ENCODE measurements at places on chromosomes 1 and 21.
A peak's percentile ranks its signal among the peaks of the same experiment; 100 is the strongest.

GRCh38 chr1:17596651-17597509, 57.4 kb downstream of the ARHGEF10L start:
- DNase-seq: no peak

GRCh38 chr1:116735246-116735645, 19.0 kb upstream of the CD2 start:
- DNase-seq: no peak

GRCh38 chr1:217983051-217983375, 302.1 kb upstream of the RRP15 start:
- no peak for DNase-seq

DNA sequence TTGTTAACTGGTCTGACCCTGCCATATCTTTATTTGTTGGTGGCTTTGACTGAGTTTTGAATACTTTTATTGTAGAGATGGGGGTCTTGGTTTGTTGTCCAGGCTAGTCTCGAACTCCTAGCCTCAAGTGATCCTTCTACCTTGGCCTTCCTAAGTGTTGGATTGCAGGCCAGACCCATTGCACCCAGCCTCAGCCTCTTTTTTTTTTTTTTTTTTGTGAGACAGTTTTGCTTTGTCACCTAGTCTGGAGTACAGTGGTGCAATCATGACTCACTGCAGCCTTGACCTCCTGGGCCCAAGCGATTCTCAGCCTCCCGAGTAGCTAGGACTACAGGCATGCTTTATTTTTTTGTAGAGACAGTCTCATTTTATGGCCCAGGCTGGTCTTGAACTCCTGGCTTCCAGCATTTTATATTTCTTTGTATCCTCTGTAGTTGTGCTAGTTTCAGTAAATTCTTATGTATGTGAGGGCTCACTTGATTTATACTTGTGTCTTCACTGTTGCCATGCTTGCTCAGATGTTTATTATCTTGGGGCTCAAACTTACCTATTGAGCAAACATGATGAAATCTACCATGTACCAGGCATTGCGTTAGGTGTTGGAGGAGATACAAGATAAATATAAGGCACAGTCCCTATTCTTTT, 24.1 kb downstream of the THRAP3 start:
- DNase-seq: peak; percentile 84

GRCh38 chr21:20004367-20004766, 993.8 kb upstream of the NCAM2 start:
- no peak for DNase-seq

GRCh38 chr21:41381731-41382130, 19.9 kb downstream of the MX2 start:
- no peak for DNase-seq

GRCh38 chr1:108077991-108078390, 113.0 kb upstream of the VAV3 start:
- no peak for DNase-seq

GRCh38 chr1:116139592-116140134, 28.5 kb downstream of the MAB21L3 start:
- DNase-seq: no peak
